ENCODE measurements at places on chromosomes 2 and 18.
A peak's percentile ranks its signal among the peaks of the same experiment; 100 is the strongest.

GRCh38 chr2:128237911-128238697 lies 80.6 kb downstream of the HS6ST1 start:
- no peak for DNase-seq

GRCh38 chr2:179021258-179021657 lies 28.7 kb downstream of the CCDC141 start:
- DNase-seq: no peak

DNA sequence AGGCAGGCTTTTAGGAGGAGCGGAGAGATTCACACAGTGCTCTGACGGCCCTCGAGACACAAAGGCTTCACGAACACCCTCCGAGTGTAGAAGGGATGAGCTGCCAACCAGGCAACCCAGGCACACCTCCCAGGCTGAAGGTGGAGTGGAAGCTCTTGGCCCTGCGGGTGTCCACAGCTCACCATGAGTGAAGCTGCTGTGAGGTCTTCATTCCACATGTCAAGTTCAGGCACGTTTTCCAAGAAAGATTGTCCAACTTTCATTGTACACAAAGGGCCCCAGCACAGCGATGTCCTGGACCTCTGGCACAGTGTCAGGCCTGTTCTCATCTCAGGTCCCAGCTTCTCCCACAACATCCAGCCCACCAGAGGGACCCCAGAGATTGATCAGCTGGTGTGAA lies 13.4 kb downstream of the PARD6G start:
- DNase-seq: no peak

GRCh38 chr2:113136828-113137775 lies 9.7 kb downstream of the IL1RN start:
- DNase-seq: peak; percentile 34

- DNase-seq: peak; percentile 11
Observed at GRCh38 chr2:164840930-164841718, 499 bp downstream of the COBLL1 start.

GRCh38 chr2:72945450-72946019 lies 28.2 kb downstream of the EMX1 start:
- no peak for DNase-seq

DNA sequence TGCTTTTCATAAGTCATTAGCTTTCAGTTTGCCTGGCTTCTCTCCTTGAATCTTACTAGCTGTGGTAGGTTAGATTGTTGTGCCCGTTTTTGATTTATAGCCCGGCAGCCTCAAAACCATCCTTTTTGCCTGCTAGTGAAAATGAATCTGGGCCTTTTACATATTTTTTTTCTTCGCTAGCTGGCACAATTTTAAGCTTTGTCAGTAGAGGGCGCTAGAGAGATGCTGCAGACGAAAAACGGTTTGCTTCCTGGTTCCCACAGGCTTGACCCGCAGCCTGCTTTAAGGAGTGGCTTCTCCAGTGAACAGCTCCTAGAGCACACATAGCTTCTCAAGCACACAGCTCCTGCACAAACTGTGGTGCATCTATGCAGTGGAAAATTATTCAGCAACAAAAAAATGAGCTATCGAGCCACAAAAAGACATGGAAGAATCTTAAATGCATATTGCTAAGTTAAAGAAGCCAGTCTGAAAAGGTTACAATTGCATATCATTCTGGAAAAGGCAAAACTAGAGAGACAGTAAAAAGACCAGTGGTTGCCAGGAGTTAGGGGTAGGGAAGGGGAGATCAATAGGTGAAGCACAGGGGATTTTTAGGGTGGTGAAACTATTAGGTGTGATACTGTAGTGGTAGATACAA lies 47.9 kb downstream of the E2F6 start:
- DNase-seq: no peak

DNA sequence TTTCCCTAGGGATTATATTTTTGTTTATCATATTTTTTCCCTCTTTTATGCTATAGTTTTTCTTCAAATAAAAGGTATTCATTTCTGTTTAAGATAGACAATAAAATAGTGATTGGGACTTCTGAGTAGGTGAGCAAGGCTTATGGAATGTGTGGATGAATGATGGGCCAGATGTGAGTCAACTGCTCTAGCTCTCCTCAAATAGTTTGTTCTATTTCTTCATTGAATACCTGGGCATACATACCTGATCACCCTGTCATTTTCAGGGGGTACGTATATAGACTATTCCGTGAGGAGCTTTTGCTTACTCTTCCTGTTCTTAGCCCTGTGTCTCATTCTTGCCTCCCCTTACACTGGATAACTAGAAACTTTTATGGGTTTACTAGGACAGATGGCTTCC lies 41.9 kb downstream of the BABAM2 start:
- DNase-seq: no peak

DNA sequence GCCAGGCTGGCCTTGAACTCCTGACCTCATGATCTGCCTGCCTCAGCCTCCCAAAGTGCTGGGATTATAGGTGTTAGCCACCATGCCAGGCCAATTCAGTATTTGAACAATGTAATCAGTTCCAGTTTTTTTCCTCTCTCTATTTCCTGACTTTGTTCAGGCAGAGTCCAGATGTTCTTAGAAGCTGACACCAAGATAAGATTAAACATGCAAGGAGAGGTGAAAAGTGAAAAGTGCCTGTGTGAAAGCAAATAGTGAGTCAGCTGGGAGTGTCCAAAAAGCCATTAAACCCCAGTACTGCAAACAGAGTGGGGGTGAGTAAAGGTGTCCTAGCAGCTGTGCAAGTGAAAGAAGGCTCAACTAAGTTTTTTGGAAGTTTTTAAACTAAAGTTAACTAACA lies 231.5 kb downstream of the PTH2R start:
- no peak for DNase-seq

DNA sequence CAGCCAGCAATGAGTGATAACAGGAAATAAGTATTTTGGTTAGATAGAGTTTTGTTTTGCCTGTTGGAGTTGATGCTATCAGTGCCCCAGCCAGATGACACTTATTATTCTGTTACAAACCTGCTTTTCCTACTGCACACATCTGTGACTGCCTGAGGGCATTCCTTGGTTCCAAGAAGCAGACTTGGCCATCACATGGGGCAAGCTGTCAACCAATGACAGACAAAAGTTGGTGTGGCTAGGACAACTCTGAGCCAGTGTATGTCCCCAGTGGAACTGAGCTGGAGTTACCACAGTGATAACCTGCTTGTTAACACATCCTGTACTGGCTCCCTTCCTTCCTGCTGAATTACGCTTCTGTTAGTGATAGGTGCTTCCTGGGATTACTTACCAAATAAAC lies 54.5 kb downstream of the FAM171B start:
- DNase-seq: no peak

DNA sequence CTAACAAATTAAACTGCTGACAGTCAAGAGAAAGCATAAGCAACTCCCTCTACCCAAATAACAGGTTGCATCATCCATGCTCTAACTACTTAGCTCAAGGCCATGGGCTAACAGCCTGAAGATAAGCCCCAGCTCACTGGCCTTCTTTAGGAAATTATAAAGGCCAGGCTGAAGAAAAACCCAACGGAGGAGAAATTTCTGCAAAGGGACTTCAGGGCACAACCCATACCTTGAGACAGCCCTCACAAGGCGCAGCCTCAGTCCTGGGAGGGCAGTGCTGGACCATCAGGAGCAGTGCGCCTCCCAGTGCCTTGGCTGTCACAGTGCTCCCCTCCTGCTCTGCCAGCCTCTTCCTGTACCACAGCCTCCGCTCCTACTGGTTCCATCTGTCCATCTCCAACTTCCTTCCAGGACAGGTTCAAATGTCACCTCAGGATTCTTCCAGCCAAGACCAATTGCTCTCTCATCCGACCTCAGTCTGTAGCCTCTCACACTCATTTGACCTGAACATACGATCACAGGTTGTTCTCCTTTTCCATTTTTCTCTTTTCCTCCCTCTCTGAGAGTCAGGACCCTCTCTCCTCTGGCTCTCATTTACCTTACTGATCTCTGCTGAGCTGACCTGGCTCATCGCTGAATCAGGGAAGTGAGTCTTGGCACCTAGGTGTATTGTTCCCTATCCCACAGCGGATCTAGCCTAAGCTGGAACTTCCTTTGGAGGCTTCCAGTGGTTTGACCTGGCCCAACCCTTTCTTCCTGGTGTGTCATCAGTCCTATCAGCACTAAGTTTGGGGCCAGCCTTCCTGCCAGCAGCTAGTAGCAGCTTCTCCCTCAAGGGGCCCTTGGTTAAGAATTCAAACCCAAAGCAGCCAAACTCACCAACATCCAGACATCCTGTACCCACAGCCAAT lies 1.9 kb downstream of the MCFD2 start:
- no peak for DNase-seq

DNA sequence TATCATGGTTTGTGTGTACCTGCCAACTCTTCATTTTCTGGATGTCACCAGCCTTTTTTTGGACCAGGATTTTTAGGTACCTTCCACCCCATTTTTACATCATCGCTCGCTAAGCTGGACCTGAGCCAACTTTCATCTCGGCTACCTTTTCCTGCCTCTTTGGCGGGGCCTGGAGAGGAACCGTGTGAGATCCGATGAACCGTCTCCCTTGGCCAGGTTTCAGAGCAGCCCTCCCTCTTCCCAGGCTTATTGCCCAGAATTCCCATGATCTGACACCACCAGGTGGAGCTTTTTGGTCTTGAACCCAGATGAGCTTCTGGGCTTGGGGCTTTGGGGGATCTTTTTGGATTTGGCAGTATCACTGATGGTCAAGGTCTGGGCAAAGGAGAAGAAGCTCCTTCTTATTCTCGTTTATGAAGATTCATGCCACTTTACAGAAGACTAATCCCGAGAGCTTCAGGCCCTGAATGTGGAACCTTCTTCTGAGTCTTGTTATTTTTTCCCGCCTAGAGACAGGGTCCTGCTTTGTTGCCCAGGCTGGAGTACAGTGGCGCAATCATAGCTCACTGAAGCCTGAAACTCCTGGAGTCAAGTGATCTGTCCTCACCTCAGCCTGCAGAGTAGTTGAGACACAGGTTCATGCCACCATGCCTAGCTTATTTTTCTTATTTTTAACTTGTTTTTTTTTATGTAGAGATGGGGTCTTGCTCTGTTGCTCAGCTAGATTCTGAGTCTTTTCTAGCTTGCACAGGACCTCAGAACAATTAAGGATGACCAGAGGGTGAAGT lies 50.4 kb downstream of the GATA6 start:
- no peak for DNase-seq

DNA sequence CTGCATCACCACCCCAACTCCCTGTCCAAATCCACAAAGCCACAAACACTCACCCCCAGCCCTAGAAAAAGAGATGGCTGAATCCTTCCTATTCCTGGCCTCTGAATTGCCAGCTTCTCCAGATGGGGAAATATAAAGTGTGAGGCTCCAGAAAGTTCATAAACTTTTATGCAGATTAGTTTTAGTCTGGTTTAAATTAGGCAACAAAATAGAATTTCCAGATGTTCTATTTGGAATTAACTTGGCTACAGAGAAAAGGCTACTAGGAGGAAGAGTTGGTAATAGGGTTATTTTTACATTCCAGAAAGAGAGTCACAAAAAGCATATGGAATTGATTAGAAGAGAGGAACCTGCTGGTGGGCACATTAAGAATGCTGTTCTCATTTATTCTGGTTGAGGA lies 56.0 kb downstream of the EN1 start:
- DNase-seq: no peak

DNA sequence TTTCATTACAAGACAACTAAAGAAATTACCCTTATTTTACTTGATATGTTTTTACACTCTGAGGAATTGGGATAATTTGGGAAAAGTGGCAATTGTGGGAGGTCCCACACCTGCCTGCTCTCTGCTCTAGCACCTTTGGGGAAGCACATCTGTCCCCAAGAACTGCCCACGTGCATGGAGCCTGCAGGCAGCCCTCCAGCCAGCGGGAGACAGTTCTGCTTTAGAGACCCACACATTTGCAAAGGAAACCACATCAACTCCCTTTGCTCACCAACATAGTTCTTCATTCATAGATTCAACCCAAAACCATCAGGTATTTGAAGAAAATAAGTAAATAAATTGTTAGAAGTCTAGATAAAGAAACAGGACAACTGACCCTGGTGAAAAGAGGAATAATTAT lies 239.9 kb upstream of the ID2 start:
- no peak for DNase-seq

DNA sequence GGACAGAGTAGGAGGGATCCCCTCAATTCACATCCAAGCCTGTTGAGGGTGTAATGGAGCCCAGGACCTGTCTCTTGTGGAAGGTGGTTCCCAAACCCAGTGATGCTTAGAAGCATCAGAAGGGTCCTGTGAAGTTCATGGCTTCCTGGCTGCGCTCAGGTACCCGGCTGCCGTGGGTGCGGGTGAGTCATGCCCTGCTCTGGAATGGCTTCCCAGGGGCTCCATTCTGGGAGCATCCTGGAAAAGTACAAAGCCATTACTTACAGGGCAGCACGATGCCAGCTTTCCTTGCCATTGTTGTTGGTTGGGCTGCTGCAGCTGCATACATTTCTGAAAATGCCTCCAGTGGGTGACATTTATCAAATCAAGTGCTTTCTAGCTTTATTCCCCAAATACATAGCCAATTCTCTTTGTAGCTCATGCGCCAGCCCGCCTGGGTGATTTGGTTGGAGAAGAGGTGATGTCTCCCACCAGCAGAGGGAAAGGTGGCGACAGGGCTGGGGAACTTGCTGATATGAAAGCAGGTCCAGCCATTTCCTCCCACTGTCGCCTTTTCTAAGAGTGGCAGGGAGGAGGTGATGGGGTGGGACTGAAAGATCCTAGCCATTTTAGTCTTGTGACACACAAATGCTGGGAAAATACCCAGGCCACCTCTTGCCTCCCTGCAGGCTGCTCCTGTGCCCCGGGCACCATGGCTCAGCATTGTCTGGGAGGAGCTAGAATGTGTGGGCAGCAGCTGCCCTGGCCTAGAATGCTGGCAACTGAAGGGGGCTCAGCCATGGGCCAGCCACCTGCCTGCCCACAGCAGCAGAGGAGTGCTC lies 65.9 kb upstream of the HPCAL1 start:
- no peak for DNase-seq

- no peak for DNase-seq
Observed at GRCh38 chr2:2232167-2232566, 98.9 kb downstream of the MYT1L start.

- DNase-seq: no peak
Observed at GRCh38 chr2:240431271-240431660, 4.2 kb upstream of the GPC1 start.

DNA sequence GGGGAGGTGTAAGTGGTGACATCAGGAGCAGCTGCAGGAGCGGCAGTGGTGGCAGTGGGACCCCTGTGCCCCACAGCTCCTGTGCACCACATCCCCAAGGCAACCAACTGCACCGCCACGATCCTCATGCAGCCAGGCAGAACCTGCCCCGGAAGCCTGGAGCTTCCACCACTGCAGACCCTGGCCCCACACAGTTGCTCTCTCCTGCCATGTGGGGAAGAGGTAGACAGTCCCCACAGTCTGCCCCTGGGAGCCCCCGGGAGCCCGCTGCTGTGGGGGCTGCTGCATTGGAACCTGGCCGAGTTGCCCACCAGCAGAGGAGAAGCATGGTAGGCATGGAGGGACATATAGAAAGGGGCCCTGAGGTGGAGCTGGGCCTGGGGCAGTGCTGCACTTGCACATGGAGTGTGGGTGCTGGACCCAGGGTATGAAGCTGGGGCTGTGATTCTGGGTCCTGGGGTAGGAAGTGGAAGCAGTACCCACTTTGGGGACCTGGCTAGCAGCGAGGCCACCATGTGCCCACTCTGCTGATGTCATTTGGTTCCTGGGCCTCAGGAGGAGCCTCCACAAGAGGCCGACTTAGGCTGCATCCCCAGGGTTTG lies 623.3 kb upstream of the LRRTM4 start:
- DNase-seq: no peak

GRCh38 chr2:165876712-165877111 lies 76.9 kb downstream of the TTC21B start:
- no peak for DNase-seq

Measured in activated naive CD4-positive, alpha-beta T cell treated with anti-CD3 and anti-CD28 coated beads, Interleukin-2, amount 50 U/mL, for 16 hours (primary cell).